MG63 (cell line): ENCODE measurements at places on chromosomes 2 and 18. TPM values are rescaled to one million over a fixed set of nuclear protein-coding genes. Genes with fewer than 3 reads are reported as not detected.

GRCh38 chr2:162401871-162402270 lies 57.9 kb downstream of the GCA start:
- no peak for DNase-seq

DNA sequence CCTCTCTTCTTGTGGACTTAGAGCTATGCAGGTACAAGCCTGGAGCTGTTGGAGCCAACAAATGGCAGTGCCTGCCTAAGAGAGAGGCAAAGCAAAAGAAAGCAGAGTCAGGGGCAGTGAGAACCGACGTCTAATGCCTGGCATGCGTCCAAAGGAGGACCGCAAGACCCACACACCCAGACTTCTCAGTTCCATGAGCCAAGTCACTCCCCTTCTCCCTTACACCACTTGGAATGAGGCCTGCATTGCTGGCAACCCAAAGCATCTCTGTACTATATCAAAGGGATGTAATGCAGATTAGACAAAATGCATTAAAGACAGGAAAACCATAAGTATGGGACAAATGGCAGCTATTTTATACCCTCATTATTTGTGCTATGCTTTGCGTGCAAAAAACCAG lies 49.9 kb upstream of the RNU4ATAC start:
- peak; percentile 85 for DNase-seq

- no peak for DNase-seq
These were observed 115.4 kb upstream of the CCDC195 start for GRCh38 chr2:224831530-224831929.

DNA sequence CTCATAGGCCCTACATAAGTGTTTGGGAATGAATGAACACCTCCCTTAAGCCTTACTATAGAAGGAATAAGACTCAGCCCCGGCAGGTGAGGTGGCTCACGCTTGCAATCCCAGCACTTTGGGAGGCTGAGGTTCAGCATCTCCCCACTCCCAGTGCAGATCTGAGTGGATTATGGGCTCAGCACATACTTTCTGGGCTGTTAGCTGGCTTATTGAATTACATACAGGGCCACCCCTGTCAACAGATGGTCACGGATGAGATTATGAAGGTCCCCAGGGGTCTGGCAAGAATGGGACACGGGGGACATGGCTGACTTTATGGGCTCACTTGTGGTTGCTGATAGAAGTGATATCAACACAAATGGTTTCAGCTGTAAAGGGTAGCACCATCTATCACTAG lies 322.3 kb downstream of the TSN start:
- no peak for DNase-seq

- DNase-seq: no peak
These were observed 295.6 kb upstream of the DLGAP1 start for GRCh38 chr18:4750393-4751346.

- peak; percentile 70 for DNase-seq
These were observed 10.4 kb downstream of the ERFE start for GRCh38 chr2:238169048-238169707.

DNA sequence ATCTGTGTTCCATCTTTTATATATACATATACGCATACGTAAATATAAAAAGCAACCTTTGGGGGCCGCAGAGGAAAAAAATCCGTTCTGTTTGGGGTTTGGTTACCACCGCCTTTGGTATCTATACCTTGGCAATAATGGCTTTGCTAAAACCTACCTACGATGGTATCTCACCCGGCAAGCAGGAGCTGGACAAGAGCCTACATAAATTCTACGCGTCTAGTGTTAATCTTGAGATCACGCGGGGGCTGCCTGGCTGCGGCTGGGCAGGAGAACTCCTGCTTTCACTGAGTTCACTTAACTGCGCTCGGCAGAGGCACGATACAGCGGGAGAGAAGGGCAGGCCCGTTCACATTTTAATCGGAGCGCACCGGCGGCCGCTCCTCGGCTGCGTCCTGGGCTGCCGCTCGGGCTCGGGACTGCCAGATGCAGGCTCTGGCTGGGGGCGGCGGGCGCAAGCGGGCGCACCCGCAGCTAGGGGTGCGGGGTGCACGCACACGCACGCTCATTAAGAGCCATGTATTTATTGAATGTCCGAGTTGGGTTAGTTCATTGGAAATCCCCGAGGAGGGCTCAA lies 1.7 kb upstream of the POU3F3 start:
- no peak for DNase-seq

DNA sequence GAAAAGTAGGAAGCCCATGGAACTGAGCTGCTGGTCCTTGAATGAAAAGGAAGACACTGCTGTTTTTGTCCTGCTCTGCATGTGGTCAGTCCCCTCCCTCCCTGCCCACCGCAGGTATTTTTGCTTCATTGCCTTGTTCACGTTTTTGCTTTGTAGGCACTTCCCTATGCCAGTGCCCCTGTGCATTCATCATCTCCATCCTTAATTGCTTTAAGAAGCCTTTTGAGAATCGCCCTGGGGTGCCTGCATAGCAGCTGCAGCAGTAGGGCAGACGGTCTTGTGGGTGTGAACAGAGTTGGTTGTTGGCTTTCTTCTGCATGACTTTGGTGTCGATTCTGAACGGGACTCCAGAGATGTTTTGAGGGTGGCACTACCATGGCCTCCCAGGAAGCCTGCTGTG lies 97.0 kb downstream of the CABLES1 start:
- no peak for DNase-seq

GRCh38 chr2:134745546-134745945 lies 26.7 kb upstream of the TMEM163 start:
- DNase-seq: no peak

DNA sequence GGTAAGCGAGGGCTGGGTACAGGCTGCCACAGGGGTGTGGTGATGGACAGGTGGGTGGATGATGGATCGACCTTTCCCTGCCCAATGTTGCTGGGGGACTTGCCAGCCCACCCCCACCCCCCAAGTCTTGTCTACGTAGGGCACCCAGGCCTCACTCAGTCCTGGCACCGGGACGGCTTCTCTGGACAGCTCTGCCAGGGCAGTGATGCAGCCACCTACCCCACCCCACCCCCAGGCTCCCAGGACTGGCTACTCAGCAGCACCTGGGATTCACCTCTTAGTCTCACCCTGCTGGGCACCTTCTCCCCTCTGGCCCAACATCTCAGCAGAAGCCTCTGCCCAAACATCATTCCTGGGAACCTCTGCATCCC lies 55.7 kb downstream of the ANKMY1 start:
- no peak for DNase-seq

- no peak for DNase-seq
These were observed 138.8 kb downstream of the TWIST2 start for GRCh38 chr2:238986491-238987351.

DNA sequence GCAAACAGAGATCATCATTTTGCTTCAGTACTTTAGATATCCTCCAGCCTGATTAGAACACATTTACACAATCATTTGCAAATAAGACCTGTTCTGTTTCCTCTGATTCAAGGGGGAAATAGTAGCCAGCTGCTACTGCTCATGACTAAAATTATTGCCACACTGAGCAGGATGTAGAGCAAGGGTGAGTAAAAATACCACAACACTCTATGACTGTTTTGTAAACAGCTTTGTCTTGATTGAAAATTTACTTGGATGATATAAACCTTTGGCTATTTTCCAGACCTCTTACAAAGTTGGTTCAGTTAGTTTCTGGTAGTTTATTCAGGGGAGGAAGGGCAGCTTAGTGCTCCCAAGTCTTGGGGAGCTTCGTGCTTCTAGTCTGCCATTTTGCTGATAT lies 286.4 kb upstream of the CNTNAP5 start:
- DNase-seq: peak; percentile 9

DNA sequence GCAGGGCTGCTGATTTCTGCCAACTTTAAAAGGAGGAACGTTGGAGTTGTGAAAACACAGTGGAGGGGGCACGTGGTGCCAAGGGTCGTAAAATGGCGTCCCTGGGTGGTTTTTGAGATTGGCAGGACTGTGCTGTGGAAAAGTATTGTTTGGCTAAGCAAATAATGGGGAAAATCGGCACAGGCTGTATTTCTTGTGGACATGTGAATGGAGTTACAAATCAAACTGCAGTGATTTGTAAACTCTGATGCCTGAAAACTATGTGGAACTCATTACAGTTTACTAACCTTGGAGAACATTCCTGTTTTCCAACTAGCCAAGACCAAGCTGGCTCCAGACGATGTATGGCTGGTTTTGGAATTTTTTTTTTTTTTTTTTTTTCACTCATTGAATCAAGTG lies 68.7 kb downstream of the KCTD1 start:
- no peak for DNase-seq

- peak; percentile 38 for DNase-seq
These were observed 1.8 kb downstream of the SCN9A start for GRCh38 chr2:166373951-166374350.

- no peak for DNase-seq
These were observed 166.9 kb downstream of the RND3 start for GRCh38 chr2:150320608-150321007.

- no peak for DNase-seq
These were observed 19.9 kb downstream of the SNED1 start for GRCh38 chr2:241018051-241018891.

DNA sequence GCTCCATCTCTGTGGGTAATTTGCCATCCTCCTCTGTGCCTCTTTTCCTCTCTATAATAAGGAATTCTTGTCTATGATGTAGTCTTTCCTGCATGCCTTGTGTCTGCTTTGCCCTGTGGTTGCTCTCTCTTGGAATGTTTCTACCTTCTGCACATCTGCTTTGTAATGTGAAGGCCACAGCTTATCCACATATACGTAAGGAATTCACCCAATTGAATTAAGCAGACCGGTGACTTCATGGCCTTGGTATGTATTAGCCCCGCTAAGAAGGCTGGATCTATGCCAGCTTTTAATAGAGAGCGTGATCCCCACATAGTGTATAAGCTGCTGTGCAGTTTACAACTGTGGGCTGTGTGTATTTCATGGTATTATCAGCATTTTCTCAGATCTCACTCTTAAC lies 274.7 kb downstream of the RNF144A start:
- peak; percentile 39 for DNase-seq

- no peak for DNase-seq
These were observed 460.1 kb upstream of the GCFC2 start for GRCh38 chr2:76170856-76171255.

- peak; percentile 69 for DNase-seq
These were observed 58.9 kb downstream of the FAM168B start for GRCh38 chr2:131034122-131035051.

GRCh38 chr2:137969418-137969765 lies 5.1 kb downstream of the HNMT start:
- peak; percentile 84 for DNase-seq

- no peak for DNase-seq
These were observed 63.0 kb downstream of the TANK start for GRCh38 chr2:161223139-161223732.

MTCL1 gene
- total RNA-seq: 15.1 and 28.9 TPM in 2 replicates

MIB1 gene
- 19.9 and 24.8 TPM in 2 replicates for total RNA-seq

SLC14A1 gene
- 35.8 and 40.0 TPM in 2 replicates for total RNA-seq

RFTN2 gene
- total RNA-seq: 0.07 TPM in 2 replicates

ASTL gene
- total RNA-seq: not detected in 2 replicates

DAW1 gene
- total RNA-seq: 8.3 and 8.5 TPM in 2 replicates

STK11IP gene
- 8.2 and 15.8 TPM in 2 replicates for total RNA-seq

SPATS2L gene
- total RNA-seq: 26.6 and 27.2 TPM in 2 replicates

PTPRN gene
- total RNA-seq: not detected in 2 replicates

SMC6 gene
- 11.4 and 24.6 TPM in 2 replicates for total RNA-seq

C2orf74 gene
- total RNA-seq: 27.7 and 59.8 TPM in 2 replicates

SERPINB13 gene
- total RNA-seq: not detected in 2 replicates

SPDYA gene
- not detected in 2 replicates for total RNA-seq

SERPINB2 gene
- not detected in 2 replicates for total RNA-seq

FASTKD1 gene
- 14.7 and 26.0 TPM in 2 replicates for total RNA-seq

UGT1A3 gene
- total RNA-seq: not detected in 2 replicates

TRABD2A gene
- total RNA-seq: 14.5 and 20.9 TPM in 2 replicates

TTN gene
- total RNA-seq: under 0.01 TPM in 1 of 2 replicates, not detected in the other

VRK2 gene
- 24.9 and 45.4 TPM in 2 replicates for total RNA-seq
